ENCODE measurements at places on chromosomes 3 and 15.

- DNase-seq = peak; percentile 53
Measured at GRCh38 chr15:74402873-74403587, 30.7 kb downstream of the SEMA7A start.

DNA sequence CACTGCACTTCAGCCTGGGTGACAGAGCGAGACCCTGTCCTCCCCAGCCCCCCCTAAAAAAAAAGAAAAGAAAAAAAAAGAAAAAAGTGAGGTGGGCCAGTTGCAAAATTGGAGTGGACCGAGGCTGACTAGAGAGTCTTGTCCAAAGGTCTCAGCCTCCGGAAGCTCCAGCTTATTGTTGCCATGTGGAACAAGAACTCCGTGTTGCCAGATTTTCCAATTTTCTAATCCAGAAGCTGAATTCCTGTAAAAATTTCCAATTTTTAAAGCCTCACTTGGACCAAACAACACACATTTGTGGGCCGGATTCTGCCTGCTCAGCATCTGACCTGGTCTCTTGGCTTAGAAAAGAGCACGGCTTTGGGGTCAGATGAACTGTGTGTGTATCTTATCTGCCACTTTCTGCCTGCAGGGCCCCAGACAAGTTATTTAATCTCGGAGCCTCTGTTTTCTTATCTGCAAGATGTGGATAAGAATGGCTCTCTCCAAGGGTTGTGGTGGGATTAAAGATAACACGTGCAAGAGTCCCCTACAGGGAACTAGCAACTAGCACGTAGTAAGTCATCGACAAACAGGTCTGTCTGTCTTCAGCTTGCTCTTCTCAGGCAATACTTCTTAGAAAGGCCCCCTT lies 73.7 kb upstream of the TLE3 start:
- no peak for DNase-seq

DNA sequence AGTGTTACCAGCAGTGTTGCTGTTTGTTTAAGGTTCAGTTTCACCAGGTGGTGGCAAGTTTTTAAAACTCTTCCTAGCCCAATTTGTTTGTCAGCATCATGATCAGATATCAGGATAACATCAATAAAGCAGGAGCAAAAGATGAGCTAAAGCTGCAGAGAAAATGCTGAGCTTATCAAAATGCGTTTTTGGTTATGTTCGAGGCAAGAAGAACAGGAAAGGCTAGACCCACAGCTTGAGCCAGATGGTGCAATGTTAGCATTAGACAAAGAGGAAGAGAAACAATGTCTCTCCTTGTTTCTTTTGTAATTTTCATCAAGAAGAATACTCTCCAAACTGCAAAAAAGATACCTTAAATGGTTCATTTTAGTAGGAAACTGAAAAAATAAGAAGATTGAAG lies 66.2 kb downstream of the THRB start:
- DNase-seq = no peak

- DNase-seq = no peak
Measured at GRCh38 chr15:68228143-68228970, 1.2 kb downstream of the CLN6 start.

- DNase-seq = no peak
Measured at GRCh38 chr15:80216141-80216540, 35.9 kb downstream of the CTXND1 start.

DNA sequence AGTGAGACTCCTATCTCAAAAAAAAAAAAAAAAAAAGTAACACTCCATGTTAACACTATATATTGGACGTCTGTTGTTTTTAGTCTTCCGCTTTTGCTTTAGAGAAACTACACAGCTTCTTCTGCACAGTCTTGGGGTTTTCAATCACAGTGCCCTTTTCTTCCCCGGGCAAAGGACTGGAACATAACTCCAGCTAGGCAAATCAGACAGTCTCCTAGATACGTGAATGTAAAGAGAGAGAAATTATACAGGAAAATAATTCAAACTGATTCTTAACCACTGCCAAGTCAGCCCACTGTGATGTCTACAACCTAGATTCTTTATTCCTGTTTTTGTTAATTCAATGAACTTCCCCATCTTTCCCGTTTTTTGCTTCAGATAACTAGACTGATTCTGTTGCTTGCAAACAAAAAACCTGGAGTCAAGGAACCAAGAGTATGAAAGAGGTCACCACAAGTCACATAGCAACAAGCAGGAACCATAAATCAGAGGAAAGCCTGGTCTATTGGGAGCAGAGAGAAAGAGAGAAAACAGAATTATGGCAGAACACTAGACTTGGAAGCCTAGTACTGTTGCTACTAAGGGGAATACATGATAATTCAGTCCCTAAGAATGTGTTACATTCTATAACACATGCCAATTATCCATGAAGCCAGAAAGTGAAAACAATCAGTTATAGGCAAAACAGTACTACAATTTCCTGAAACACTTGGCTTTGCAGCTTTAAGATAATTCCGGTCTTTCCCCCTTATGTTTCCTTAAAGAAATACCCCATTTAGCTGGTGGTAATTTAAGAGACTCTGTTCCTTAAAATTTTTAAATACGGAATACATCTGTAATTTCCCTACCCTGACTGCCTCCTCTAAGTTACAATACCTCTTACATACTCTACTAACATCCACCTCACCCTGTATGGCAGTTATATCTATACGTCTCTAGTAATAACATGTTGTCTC lies 63.1 kb downstream of the TBL1XR1 start:
- no peak for DNase-seq

DNA sequence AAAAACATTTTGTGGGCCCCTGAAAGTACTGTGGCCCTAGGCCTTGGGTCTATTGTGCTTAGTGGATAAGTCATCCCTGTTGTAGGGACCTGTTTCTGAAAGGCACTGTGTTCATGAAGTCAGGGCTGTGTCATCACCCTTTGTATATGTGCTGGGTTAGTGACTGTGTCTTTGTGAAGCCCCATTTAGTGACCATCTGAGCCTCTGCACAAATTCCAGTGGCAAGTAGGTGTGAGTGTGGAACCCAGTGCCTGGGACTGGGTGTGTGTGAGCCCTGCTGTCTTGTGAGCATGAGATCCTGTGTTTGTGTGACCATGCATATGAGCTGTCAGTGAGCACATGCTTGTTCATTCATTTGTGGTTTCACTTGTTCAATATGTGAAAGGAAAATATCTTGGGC lies 1.2 kb upstream of the HYAL1 start:
- DNase-seq = no peak

- no peak for DNase-seq
Measured at GRCh38 chr3:105130911-105131310, 235.8 kb upstream of the ALCAM start.

GRCh38 chr3:117045143-117045542 lies 335.6 kb downstream of the TUSC7 start:
- no peak for DNase-seq

DNA sequence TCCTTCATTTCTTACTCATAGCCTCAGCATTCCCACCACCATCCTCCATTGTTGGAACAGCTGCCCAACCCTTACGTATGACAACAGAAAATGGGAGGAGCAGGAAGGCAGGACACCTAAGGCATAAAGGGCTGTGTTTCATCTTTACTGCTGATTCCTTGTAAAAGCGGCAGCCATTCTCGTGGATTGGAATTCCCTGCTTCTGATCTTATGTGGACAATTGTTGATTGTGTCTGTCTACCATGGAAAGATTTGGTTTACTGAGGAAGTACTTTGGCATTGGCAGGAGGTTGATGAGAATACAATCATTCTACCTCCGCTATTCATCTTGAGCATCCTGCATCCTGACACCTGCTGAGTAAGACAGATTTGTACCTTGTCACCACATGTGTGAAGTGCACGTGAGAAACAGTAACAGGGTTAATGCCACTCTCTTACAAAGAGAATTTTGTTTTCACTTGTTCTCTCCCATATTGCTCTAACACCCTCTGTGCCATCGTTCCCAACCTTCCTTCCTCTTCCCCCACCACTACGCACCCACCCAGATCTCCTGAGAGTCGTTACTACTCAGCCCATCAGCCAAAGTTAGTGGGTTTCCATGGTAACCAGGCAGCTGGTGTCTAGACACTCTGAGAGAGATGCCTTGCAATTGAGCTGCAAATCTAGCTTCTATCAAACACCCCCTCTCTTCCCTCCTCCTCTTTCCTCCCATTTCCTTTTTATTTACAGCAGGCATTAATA lies 75.7 kb downstream of the GAP43 start:
- no peak for DNase-seq

- DNase-seq = no peak
Measured at GRCh38 chr15:87564681-87565080, 691.9 kb downstream of the NTRK3 start.

DNA sequence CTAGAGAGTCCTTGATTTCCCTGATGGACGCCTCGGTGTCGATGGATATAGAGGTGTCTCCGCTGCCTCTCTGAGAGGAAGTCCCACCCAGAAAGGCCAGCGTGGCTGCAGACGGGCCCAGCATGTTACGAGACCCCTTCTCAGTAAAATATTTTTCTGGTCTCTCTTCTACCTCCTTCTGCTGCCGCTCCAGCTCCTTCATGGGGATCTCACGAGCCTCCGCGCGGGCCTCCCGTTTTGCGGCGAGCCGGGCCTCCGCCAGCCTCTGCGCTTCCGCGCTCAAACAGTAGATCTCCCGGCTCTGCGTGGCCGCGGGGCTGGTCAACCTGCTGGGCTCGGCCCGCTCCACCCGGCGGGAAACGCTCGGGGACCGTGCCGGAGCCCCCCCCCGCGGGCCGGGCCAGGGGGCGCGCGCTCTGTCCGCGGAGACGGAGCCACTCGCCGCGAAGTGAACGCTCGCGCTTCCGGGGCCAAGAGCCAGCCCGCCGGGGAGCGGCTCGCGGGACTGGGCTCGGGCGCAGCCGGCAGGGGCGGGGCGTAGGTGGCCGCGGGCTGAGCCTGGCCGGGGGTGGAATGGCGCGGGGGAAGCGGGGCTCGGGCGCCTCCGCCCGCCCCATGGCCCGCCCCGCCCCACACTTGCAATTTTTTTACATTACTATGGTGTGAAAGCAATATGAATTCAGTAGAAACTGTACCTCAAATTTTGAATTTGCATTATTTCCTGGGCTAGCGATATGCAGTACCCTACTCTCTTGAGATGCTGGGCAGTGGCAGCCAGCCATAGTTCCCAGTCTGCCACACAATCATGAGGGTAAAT lies 10.2 kb upstream of the KCNMB3 start:
- peak; percentile 64 for DNase-seq

- DNase-seq = no peak
Measured at GRCh38 chr3:195025056-195025883, 245.7 kb downstream of the XXYLT1 start.

GRCh38 chr3:100496711-100497261 lies 4.4 kb downstream of the TMEM45A start:
- DNase-seq = no peak

DNA sequence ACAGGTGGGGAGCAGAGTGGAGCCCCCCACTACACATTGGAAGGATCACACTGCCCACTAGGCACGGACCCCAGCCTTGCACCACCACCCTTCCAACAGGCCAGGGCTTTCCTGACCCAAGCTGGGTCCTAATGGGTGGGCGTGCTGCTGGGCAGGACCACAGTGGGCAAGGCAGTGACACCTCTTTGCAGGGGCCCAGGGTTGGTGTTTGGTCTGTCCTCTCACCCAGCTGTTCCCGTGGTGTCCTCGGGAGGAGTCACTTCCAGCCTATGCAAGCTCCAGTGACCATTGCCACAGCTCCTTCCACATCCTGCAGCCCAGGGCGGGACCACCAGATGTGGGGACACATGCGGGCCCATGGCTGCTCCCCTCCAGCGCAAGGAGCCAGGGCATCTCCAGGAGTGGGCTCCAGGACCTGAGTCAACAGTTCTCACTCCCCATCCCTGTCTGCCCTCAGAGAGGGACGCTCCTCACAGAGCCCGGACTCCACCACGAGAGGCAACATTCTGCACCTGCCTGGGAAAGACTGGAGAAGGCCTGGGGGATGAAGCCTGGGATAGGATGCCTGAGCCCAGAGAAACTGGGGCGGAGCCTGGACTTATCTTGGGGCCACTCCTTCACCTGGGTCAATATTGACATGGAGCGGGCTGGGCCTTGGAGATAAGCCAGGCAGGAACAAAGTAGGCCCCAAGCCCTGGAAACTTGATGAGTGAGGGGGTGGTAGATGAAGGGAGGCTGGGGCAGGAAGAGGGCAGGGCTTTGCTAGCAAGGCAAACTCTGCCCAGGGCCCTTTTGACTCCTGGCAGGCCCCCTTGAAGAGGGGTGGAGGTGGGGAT lies 3.9 kb upstream of the VILL start:
- DNase-seq = no peak

DNA sequence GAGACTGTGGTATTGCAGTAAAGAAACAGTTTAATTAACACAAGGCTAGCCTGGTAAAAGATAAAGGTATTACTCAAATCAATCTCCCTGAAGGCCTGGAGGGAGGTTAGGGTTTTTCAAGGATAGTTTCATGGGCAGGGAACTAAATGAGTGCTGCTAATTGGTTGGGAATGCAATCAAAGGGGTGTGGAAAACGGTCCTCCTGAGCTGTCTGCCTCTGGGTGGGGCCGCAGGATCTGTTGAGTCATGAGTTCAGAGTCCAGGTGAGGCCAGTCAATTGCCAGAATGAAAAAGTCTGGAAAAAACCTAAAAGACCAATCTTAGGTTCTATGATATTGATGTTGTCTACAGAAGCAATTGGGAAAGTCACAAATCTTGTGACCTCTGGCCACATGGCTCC lies 293.2 kb downstream of the MCTP2 start:
- DNase-seq = no peak

DNA sequence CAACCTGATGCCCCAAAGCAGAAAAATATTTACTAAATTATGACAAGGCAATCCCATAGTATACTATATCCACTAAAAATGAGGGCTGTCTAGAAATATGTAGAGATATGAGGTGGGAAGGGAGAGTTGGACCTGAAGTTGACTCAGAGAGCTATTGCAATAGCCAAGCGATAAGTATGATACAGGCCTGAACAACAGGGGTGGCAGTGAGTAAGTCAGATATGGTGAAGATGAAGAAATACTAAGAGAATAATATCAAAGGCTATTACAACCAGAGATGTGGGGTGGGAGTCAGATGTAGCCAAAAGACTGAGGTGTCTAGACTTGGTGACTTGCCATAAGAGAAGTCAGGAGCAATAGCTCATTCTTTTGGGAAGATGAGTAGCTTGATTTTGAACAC lies 9.2 kb downstream of the HSPBAP1 start:
- no peak for DNase-seq

GRCh38 chr3:140500473-140500872 lies 177.4 kb upstream of the TRIM42 start:
- no peak for DNase-seq

- DNase-seq = no peak
Measured at GRCh38 chr15:62624547-62625378, 417.8 kb upstream of the TPM1 start.

DNA sequence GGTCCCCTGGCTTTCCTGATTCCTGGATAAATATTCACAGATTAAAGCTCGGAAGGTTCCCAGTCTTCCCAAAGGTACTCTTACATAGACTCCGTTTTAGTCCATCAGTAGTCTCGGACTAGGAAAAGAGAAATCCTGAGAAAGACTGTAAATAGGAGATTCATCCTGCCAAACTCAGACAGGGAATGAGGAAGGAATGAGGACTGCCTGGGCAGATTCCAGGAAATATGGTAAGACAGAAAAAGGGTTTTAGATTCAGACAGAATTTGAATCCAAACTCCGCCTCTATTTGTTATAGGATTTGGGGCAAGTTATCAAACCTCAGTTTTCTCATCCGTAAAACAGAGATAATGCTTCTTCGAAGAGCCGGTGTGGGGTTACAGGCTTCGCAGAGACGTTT lies 77.8 kb upstream of the VGLL4 start:
- DNase-seq = no peak

- DNase-seq = no peak
Measured at GRCh38 chr3:116384717-116385116, 60.6 kb downstream of the LSAMP start.

Measured in CD4-positive, alpha-beta T cell treated with Interleukin-2 at 100 ng/mL for 4 hours (primary cell).